Fibroblast of the aortic adventitia (primary cell): ENCODE measurements at places on chromosomes 11 and 22. TPM values are rescaled to one million over a fixed set of nuclear protein-coding genes. Genes with fewer than 3 reads are reported as not detected.

The CST6 gene
- total RNA-seq, result 1.7 TPM in 1 of 2 replicates, not detected in the other

The KCNJ5 gene
- 0.09 TPM in 1 of 2 replicates, not detected in the other for total RNA-seq

- peak; percentile 78 for DNase-seq
These were observed 8.2 kb downstream of the VPS37C start for GRCh38 chr11:61152816-61153592.

GRCh38 chr11:115659061-115659963 is 155.1 kb upstream of the CADM1 start:
- DNase-seq, result no peak

DNA sequence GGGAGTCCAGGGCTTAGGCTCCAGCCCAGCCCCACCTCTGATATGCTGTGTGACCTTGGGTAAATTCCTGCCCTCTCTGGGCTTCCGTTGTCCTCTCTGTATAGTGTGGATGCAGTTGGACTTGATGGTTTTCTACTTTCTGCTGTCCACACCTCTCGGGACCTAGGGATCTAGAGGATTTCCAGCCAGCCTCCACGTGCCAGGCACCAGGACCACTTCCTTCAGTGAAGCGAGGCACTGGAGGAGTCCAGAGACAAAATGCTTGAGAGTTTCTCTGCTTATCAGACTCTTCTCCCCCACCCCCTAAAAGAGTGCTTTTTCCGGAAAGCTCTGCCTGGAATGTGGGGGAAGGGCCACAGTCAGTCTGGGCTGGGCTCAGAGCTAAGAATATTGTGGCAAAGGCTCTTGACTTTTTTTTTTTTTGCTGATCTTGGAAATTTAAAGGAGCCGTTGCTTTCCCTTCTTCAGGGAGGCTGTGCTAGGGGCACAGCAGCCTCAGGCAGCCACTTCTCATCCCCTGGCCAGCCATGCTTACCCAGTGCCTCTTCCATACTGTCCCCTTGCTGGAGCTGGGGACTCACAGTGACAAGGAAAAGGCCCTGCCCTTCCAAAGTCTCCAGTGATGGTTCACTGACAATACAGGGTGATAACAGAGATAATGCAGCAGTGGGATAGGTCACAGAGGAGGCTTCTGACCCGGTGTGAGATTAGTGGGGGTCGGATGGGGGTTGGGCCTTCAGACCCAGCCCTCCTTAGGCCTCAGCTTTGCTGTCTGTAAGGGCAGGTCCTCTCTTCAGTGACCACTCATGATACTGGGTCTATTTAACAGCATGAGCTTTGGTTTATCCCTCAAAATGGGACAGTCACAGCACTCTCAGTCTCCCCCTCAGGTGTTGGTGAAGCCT is 2.9 kb upstream of the SERPINH1 start:
- peak; percentile 93 for DNase-seq

DNA sequence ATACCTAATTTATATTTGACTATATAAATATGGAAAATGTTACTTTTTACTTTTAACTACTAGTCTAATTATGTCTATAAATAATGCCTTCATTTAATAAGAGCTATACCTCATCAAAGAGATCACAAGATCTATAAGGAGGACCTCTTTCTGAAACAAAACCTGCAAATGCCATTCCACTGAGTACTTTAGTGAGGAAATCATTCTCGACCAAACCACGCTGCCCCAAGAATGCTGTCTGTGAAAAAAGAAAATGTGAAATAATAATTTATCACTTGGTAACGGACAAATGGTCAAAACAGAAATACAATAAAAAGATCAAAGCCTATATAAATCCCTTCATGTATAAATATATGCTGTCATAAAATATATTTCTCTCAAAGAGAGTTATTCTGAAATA is 301.7 kb downstream of the SBF2 start:
- DNase-seq, result no peak

The C22orf42 gene
- not detected in 2 replicates for total RNA-seq

DNA sequence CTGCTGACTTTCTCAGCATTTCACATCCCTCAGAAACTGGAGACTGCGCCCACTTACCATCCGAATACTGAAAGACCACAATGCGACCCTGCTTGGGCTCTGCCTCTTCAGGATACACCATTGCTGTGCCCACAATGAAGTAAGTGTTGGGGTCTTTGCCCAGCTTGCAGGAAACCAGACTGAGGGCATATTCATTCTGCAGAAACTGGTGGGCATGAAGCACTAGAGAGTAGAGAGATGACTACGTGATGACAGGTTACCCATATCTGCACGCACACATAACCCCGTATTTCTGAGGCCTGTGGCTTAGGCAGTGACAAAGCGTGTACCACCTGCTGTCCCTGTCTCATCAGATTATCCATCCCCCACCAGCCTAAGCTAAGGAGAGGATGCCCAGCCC is 14.6 kb upstream of the VWCE start:
- DNase-seq, result no peak

- no peak for DNase-seq
These were observed 840.1 kb downstream of the JRKL start for GRCh38 chr11:97229936-97230335.

DNA sequence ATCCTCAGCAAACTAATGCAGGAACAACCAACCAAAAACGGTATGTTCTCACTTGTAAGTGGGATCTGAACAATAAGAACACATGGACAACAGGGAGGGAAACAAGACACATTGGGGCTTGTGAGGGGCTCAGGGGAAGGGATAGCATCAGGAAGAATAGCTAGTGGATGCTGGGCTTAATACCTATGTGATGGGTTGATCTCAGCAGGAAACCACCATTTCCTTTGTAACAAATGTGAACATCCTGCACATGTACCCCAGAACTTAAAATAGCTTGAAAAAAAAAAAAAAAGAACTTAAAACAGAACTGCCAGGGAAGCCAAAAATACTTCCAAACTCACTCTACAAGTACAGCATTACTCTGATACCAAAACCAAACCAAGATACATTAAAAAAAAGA is 33.8 kb downstream of the CASP4 start:
- DNase-seq, result no peak
